Glomerular endothelial cell (primary cell): ENCODE measurements at places on chromosomes 6 and 20. TPM values are rescaled to one million over a fixed set of nuclear protein-coding genes. Genes with fewer than 3 reads are reported as not detected.

DNA sequence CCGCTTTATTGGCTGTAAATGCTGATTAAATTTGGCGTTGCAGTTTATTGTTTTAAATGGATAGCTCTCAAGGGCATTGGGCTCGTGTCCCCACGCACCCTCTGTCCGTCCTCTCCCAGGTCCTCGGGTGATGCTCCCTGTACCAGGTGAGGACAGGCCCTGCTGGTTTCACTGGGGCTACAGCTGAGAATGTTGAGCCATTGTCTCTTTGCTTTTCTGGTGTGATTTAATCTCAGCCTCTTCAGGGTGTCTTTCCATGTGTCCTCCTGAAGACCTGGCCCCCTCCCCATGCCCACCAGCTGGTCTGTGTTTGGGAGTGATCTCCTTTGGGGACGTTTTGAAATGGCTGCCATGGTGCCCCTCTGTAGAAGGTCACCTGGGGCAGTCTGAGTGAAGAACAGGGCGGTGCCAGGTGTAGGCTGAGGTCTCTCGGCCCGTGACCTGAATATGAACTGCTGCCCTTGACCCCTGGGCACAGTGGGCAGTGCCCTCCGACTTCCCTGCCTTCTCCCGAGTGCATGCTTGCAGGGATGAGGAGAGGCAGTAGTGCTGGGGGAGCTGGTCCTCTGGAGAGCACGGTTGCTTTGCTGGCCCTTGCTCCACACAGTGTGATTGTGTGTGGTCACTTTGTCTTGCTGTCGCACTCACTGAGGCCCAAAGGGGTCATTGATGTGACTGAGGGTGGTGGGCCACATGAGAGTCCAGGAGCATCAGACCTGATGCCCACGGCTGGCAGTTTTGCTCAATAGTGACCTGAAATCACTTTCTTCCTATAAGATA lies 12.4 kb upstream of the C20orf204 start:
- DNase-seq: no peak

DNA sequence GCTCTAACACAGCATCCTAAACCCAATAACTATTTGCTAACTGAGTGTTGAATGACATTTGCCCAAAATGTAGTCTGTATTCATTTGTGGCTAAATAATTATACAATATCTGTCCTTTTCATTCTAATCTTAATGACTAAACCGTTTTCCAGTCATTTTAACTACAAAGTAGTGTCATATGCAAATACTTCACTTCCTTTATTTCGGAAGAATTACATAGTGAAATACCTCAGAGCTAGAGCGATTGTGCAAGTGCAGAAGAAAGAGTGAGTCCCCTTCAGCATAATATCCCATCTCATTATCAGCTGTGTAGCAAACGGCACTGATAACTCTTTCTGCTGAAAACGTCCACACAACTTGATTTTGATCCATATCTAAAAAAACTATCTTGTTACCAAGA lies 66.2 kb downstream of the ROS1 start:
- no peak for DNase-seq

DNA sequence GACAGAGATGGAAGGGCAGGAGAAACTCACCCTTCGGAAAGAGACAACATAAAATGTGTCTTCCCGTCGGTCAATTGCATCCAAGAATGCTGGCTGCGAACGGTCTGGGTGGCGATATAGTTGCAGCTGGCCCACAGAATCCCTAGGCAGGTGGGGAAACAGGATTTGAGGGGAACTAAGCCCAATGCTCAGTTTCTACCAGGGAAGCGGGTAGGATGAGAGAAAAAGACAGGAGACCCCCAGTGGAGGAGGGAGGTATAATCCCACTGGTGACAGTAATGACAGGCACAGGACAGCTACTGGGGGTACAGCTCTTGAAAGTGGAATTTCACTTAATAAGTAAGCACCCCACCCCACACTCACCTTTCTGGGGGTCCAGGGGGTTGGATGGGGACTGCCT lies 7.5 kb upstream of the TNXB start:
- DNase-seq: no peak

GRCh38 chr6:152746172-152746553 lies 4.4 kb upstream of the VIP start:
- DNase-seq: no peak

- no peak for DNase-seq
Measured at GRCh38 chr20:295804-296203, 1.6 kb upstream of the ZCCHC3 start.

Gene KHDC1
- 2.2 and 2.9 TPM in 2 replicates for total RNA-seq

- no peak for DNase-seq
Measured at GRCh38 chr6:119171088-119171841, 92.8 kb upstream of the FAM184A start.

DNA sequence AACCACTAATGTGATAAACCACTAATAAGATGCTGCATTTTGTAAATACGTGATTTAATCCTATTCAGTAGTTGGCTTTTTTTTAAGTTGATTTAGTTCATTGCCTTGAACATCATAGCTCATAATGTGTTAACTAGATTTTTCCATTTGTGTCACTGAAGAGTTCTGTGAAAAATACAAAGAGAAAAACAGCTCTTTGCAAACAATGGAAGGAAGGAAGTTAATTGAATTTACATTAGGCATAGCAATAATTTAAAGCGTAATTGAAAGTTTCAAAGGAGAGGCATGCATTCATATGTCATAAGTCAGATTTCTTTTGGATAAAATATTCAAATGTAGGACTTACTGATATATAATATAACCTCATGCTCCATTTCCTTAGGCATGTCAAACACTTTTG lies 102.3 kb downstream of the TBC1D7 start:
- DNase-seq: no peak

Gene PACRG
- total RNA-seq: 0.23 TPM in 1 of 2 replicates, not detected in the other

Gene CRYBG1
- 34.0 and 47.8 TPM in 2 replicates for total RNA-seq

- DNase-seq: no peak
Measured at GRCh38 chr20:8997701-8998117, 71.2 kb upstream of the PLCB4 start.

Gene PPP1R3G
- total RNA-seq: 0.70 and 1.4 TPM in 2 replicates

DNA sequence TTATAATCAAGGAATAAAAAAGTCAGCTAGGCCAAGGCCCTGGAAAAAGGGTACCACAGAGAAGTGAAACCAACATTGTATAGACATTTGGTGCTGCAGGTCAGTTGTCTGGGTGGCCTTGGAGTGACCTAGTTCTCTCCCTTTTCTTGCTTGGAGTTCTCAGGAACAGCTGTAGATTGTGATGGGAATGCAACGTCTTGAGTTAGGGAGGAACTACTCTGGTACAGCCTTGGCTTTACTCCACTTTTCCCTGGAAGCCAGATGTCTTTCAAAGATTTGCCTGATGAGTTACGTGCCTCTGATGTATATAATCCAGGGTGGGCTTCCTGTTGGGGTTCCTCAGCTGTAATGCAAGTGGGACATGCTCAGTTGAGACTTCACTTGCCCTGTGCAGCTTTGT lies 694.7 kb downstream of the HTR1B start:
- DNase-seq: no peak

DNA sequence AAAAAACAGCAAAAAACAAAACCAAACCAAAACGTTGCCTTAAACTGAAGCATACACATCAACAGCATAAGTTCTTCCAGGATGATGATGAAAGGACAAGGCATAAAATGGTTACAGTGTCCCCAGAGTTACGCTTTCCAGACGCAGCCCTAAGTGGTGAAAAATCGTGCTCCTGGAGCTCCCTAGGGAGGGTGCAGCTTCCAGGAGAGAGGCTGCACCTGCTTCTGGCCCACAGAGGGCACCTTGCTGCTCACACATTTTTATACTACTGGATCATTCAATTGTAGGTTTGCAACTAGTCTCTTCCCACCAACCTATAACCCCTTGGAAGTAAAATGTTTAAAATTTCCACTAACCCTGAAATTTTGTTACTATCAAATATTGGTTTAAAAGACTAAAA lies 115.0 kb downstream of the PRKN start:
- DNase-seq: no peak

Gene PTPRA
- total RNA-seq: 46.9 and 62.0 TPM in 2 replicates

Gene CLDN20
- total RNA-seq: not detected in 2 replicates

- DNase-seq: no peak
Measured at GRCh38 chr6:160801418-160801817, 99.4 kb downstream of the PLG start.

GRCh38 chr6:96276856-96277255 lies 244.8 kb upstream of the UFL1 start:
- no peak for DNase-seq

- no peak for DNase-seq
Measured at GRCh38 chr20:1870323-1870722, 24.9 kb upstream of the SIRPA start.

DNA sequence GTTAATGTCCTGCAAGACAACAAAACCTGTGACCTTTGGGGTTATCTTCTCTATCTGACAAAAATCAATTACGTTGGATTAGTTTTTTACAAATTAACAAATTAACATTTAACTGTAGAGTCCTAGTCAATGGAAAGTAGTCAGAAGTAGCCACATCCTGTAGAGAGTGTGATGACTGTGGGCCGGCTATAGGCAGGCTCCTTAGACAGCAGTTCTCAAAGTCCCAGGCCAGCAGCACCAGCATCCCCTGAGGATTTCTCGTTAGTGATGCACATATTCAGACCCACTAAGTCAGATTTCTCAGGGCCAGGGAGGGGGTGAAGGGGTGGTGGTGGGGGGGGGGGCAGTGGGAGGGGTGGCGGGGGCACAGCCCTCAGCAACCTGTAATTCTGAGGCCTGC lies 37.2 kb downstream of the ZNF341 start:
- DNase-seq: no peak

Gene KCNG1
- 11.5 and 23.2 TPM in 2 replicates for total RNA-seq

DNA sequence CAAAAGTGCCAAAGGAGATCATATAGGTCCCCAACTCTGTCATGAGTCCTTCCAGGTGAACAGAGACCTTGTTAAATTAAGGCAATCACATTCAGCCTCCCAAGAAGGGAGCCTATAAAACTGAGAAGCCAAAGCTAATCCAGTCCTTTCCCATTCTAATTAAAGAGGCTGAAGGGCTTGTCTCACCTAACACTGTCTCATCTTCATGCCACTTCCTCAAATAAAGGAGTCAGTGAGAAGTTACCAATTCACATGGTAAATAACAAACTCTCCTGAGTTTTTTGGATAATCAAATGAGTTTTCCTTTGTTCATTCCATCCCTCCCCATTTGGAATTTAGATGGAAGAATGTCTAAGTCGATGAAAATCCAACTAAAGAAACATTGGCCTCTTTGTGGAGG lies 242.8 kb downstream of the UST start:
- no peak for DNase-seq

- no peak for DNase-seq
Measured at GRCh38 chr6:143611580-143611979, 66.2 kb upstream of the PHACTR2 start.

DNA sequence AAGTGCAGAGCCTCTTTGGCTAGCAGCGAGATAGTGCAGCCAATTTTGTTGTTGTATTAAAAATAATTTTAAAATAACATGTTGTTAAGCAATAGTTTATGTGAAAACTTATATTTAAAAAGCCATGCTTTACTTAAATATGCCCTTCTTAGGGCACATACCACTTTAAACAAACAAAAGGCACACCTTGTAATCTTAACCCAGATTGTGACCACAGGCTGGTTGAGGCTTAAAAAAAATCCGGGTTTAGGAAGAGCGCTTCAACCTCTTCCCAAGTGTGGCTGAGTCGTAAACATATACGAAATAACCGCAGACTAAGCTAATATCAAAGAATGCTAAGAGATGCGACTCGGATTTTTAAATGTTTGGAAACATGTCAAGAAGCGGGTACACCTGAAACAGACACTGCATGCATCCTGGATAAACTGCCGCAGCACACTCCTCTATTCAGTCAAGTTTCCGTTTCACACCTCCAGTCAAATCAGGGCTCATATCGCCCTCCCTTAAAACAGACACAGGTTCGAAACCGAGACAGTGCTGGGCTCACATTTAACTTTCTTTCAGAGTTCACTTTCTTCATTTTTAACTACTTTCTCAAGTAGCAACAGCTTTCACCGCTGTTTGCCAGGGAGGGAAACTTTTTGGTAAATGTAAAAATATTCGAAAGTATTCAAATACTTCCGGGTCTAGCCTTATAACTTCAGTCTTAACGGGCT lies 1.5 kb downstream of the DEK start:
- no peak for DNase-seq

DNA sequence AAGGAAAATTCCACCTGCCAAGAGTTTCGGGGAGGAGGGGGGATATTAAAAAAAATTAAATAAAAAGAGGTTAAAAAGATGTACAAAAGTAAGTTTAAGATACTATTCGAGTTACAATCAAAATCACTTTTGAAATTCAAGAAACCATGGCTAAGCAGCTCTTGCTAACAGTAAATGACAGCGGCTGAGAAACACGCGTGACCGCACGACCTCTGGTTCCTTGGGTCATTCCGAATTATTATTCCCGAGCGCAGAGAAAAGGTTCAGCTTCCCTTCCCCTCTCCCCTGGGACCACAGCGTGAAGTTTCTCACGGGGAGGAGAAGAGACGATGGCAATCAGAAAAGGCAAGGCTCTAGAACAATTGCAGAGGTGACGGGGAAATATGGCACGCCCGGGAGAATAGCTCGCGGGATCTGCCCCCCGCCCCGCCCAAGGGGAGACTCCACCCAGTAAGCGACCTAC lies 496 bp downstream of the TMEM242 start:
- DNase-seq: no peak

Gene IRAK1BP1
- 2.0 and 2.5 TPM in 2 replicates for total RNA-seq

DNA sequence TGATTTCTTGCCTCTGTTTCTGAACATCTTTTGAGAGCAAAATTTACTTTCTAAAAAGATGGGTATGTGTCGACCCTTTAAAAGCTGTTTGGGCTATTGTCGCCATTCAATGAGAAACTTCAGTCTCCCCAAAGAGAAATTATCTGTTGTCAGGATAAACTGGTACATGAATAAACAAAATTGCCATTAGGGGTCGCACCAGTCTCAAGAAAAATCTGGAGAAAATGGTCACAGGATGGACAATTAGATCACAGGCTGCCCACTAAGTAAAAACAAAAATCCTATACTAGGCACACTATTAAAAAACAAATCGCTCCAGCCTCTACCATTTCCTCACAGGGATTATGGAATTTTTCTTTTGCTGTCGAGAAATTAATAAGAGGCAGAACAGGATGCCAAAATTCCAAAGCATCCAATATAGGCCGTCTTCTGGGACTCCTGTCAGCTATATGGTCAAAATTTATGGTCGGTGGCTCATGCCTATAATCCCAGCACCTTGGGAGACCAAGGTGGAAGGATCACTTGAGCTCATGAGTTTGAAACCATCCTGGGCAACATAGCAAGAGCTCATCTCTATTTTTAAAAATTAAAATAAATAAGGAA lies 5.5 kb upstream of the HLA-E start:
- peak; percentile 67 for DNase-seq

GRCh38 chr6:67629258-67629657 lies 1005.8 kb upstream of the ADGRB3 start:
- DNase-seq: no peak
